ENCODE measurements at places on chromosomes 3 and 15. TPM values are rescaled to one million over a fixed set of nuclear protein-coding genes. Genes with fewer than 3 reads are reported as not detected.

The GRM2 gene
- 0.18 TPM for polyA plus RNA-seq

The MESP2 gene
- polyA plus RNA-seq, result 0.30 TPM

The C2CD4A gene
- 3.6 TPM for polyA plus RNA-seq

The CAV3 gene
- 0.61 TPM for polyA plus RNA-seq

The AMIGO3 gene
- polyA plus RNA-seq, result 1.3 TPM

All from large intestine (tissue), 12 donors.